ENCODE measurements at places on chromosomes 5 and 9. TPM values are rescaled to one million over a fixed set of nuclear protein-coding genes. Genes with fewer than 3 reads are reported as not detected.

DNA sequence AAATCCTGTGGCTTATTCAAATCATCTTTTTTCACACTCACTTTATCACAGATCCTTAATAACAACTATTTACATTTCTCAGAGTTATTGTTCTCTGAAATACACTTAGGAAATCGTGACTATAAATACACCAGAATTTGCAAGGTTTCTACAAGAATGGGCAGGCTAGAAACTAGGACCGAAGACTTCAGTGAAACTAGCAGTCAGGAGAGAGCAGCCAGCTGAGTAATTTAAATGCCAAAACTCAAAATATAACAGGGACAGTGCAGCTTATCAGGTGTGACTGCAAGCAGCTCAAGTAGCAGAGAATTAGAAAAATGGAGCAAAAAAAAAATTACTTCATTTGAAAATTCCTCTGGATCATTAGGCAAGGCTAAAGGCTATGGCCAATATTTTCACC lies 719.3 kb upstream of the ZNF608 start:
- DNase-seq, result no peak

DNA sequence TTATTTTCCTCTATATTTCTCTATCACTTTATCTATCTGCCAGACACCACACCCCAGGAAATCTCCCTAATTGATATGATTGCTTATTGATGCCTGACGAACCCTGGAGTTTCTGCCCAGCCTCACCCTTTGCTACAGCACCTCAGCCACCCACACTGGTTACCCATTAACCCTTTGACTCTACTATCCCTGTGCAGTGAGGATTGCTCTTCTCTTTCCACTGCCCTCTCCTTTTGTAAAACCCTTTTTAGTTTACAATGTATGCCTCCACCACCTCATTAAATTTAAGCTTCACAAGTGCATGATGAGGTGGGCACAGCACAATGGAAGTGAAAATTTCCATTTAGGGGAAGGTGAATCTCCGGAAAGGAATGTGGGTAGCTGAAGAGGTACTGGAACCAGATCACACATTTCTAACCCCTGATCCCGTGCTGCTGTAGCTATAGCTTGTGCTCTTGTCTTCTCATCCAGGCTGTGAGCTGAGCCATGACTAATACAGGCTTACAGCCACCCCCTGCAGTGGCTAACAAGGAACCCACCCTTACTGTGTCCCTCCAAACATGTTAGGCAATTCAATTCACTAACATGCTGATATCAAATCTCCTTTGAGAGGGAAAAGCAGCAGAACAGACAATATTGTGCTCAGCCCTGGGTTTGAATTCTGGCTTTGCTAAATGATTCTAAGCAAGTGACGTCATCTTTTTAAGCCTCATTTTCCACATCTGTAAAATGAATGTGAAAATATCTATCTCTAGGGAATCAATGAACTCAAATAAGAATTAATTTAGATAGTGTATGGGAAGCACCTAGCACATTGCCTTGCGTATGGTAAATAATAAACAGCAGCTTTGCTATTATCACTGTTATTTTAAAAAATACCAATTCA lies 186.9 kb upstream of the TRIM32 start:
- no peak for DNase-seq

- no peak for DNase-seq
Measured at GRCh38 chr9:80025796-80026520, 454.2 kb downstream of the TLE4 start.

The HSD17B4 gene
- 13.1 TPM for total RNA-seq

DNA sequence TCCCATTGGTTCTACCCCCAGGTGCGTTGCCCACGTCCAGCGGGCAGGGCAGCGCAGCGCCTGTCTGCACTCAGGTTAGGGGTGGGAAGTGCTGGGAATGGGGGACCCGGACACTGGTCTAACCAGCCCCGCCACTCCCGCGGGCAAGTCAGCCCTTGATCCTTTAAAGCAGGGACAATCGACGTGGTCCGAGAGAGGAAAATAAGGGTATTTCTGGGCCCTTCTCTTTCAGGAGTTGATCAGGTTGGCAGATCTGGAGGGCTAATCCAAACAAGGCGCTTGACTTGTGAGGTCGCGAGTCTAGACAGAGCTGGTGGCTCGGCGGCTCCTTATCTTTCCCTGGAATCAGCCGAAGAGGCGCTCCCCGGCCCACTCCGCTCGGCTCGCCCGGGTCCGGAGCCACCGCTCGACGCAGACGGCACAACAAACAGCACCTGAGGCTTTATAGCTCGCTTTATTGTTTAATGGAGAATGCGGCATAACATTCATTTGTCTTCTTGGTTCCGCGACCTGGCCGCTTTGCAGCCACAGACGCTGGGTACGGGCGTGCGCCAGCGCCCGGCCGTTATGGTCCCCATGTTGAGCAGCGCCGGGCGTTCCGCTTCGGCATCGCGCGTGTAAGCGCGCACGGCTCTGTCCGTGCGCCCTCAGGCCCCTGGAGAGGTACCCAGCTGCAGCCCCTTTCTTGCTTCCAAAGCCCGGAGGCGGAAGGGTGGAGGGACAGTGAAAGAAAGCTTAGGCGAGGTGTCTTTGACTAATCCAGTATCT lies 15.8 kb downstream of the ISL1 start:
- no peak for DNase-seq

The ZFP37 gene
- total RNA-seq, result 0.55 TPM

- no peak for DNase-seq
Measured at GRCh38 chr9:100549048-100549447, 28.8 kb upstream of the CAVIN4 start.

GRCh38 chr5:74974451-74975091 lies 77.8 kb downstream of the GCNT4 start:
- peak; percentile 7 for DNase-seq

GRCh38 chr9:36328798-36329411 lies 70.7 kb upstream of the GNE start:
- peak; percentile 26 for DNase-seq

- no peak for DNase-seq
Measured at GRCh38 chr9:81499594-81499993, 189.8 kb downstream of the TLE1 start.

- DNase-seq, result peak; percentile 68
Measured at GRCh38 chr5:180605554-180606214, 14.4 kb upstream of the SCGB3A1 start.

The GARIN3 gene
- not detected for total RNA-seq

DNA sequence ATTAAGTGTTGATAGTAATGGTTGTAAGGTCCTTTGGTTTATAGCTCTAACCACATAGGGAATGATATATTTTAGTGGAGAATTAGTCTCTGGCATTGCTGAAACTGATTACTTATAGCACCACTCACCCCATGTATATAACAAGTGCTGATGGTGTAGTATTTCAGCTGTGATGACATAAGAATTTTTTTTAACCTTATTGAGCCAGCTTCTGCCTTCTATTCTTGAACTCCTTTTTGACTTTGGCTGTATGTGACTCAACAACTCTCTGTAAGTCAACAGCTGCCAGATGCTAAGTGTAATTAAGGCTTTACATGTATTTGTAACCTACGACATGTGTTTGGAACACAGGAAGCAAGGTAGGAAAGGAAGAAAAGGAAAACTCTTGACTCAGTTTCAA lies 929.6 kb upstream of the WWC1 start:
- DNase-seq, result no peak

The PCDHGB1 gene
- total RNA-seq, result 0.05 TPM

The RASEF gene
- not detected for total RNA-seq

The IFNK gene
- total RNA-seq, result not detected

- DNase-seq, result peak; percentile 89
Measured at GRCh38 chr5:177403102-177403791, 2.8 kb upstream of the PFN3 start.

DNA sequence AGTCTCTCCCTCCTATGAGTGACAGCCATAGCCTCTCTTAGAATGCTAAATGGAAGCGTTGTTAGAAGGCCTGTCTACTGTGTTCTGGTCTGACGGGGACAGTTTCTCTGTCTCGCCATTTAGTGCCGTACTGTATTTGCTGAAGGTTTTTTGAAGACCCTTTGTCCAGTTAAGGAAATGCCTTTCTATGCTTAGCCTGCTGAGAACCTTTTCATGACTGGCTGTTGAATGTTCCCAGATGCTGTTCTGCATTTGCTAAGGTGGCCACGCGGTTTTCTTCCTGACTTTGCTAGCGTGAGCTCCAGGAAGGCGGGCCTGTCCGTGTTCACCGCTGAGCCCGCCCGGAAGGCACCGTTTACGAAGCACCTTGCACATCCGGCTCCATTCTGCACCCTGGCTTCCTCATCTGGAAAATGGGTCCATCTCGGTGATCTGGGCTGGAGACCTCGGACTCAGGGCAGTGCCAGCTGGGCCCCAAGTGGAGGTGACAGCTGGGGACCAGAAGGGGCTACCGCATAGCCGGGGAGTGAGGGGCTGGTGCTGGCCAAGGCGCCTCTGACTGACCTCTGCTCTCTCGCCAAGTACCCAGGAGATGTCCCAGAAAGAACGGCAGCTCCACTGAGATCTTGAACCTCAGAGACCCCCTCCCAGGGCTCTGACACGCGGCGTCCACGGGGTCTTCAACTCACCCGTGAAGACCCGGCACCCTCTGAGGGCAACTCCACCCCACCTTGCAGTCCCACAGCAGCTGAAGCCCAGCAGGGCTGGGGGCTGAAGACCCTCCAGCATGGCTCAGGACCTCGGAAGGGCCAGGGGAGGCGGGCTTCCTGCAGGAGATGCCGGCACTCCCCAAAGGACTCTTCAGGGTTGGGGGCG lies 52.5 kb upstream of the NKD2 start:
- DNase-seq, result no peak

DNA sequence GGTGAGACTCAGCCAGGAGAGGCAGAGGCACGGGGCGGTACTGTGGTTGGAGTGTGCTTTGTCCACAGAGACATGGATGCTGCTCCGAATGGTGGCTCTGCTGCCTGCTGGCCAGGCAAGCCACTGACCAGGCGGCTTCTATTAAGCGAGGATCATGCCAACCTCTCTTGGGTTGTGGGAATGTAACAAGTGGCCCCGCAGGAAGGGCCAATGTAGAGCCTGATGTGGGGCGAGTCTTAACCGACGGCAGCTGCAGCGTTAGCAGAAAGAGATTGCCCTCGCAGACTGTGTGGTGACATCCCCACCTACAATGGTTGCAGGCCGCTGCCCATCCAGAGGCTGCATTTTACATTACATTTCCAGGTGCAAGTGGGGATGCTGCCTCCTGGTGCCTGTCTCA lies 46.6 kb upstream of the SLC25A51 start:
- no peak for DNase-seq

- no peak for DNase-seq
Measured at GRCh38 chr9:114150608-114151007, 4.7 kb upstream of the COL27A1 start.

- DNase-seq, result no peak
Measured at GRCh38 chr9:132586830-132587591, 4.6 kb downstream of the BARHL1 start.

- DNase-seq, result no peak
Measured at GRCh38 chr5:132234684-132235062, 7.0 kb upstream of the P4HA2 start.

The SAXO1 gene
- 0.19 TPM for total RNA-seq

DNA sequence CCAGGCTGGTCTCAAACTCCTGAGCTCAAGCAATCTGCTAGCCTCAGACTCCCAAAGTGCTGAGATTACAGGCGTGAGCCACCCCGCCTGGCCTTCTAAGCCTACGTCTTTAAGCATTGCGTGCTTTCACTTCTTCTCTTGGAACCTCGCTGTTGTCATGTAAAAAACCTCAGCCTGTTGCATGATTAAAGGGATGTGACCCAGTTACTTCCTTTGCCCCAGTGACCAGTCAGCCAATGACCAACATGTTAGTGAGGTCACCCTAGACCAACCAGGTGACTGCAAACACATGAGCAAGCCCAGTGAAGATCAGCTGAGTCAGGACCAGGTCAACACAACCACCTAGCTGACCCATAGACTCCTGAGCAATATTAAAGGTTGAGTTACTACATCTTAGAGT lies 10.5 kb downstream of the KIF4B start:
- no peak for DNase-seq

GRCh38 chr5:77784735-77785134 lies 8.6 kb upstream of the TBCA start:
- DNase-seq, result no peak

DNA sequence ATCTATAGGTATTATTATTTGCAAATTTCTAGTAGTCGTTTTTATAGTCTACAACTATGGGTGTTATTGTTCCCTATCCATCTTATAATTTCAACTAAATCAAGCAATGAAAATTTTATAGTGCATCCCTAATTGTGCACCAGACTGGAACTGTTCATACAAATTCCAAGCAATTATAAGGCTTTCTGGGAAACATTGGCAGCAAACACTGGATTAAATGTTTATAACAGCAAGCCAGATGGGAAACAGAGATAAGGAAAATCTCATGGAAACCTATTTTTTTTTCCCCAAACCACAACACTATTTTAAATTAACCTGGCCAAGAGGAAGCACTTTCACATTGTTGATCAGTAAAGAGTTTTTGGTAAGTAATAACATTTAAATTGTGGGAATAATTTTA lies 524.3 kb downstream of the RASEF start:
- no peak for DNase-seq

The DBH gene
- 1.7 TPM for total RNA-seq
